ENCODE measurements at places on chromosomes 4 and X.
A peak's percentile ranks its signal among the peaks of the same experiment; 100 is the strongest.

DNA sequence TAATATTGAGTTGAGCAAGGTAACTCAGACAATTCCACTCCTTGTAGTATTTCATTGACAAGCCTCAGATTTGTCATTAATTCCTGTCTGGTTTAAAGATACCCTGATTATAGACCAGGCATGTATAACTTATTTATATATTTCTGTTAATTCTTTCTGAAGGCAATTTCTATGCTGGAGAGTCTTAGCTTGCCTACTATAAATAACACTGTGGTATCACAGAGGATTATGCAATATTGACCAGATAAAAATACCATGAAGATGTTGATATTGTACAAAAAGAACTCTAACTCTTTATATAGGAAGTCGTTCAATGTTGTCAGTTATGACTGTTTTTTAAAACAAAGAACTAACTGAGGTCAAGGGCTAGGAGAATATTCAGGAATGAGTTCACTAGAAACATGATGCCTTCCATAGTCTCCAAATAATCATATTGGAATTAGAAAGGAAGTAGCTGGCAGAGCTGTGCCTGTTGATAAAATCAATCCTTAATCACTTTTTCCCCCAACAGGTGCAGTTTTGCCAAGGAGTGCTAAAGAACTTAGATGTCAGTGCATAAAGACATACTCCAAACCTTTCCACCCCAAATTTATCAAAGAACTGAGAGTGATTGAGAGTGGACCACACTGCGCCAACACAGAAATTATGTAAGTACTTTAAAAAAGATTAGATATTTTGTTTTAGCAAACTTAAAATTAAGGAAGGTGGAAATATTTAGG, 821 bp downstream of the CXCL8 start:
- DNase-seq: no peak

DNA sequence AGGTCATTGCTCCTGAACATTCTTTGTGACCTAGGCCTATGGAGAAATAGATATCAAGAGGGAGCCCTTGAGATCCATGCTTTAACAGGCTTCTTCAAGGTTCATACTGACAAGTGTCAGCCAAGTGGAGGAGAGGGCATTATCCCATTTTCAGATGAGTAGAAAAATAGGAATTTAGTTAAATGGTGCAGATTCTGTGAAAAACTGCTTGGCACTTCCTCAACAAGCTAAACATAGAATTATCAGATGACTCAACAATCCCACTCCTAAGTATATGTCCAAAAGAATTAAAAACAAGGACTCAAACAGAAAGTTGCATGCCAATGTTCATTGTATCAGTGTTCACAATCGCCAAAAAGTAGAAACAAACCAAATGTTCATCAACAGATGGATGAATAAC, 43.8 kb upstream of the KCNIP4 start:
- no peak for DNase-seq

DNA sequence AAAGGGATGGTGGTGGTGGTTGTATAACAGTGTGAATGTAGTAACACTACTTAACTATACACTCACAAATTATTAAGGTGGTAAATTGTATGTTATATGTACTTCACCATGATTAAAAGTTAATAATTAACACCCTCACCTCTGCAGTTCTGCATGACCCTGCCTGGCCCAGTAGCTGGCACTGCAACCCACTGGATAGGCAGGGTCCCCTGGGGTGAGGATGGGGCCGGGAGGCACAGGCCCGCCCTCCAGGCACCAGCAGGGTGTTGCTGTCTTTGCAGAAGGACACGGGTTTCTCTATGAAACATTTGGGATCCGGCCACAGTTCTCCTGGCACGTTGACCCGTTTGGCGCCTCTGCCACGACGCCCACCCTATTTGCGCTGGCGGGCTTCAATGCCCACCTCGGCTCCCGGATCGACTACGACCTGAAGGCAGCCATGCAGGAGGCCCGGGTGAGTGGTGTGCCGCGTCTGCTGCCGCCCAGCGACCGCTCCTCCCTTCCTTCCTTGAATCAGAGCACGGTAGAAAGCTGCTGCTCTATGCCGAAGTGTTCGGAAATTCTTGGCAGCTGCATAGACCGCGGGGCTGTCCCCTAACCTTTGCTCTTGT, 11.8 kb downstream of the MAN2B2 start:
- DNase-seq: no peak

GRCh38 chr4:16655111-16655510, 243.3 kb downstream of the LDB2 start:
- no peak for DNase-seq

- DNase-seq: peak; percentile 68
These were observed 280.3 kb downstream of the INPP4B start for GRCh38 chr4:142565771-142566170.

DNA sequence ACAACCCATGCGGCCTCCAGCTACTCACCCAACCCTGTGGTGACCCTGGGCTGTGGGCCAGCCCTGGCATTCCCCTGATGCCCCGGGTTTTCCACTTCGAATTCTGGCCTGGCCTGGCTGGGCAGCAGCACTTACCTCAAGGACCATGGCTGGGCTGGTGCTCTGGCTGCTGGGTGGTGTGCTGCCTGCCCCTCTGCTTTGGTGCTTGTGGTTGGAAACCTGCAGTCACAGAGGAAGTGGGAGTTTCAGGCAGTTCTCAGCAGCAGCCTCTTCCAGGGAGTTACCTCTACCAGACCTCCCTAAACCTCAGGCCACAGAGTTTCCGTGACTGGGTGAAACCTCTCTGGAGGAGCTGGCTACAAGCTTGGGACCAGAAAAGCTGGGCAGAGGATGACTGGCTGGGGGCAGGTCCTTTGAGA, at the start of gene CXCR3:
Gene CXCR3 (minus strand): TSS at position 209 of the 419 bp plus-strand sequence. CDS start 62 bp downstream, at position 147.
- DNase-seq: peak; percentile 60

GRCh38 chr4:113452868-113453620, 308.5 kb downstream of the CAMK2D start:
- no peak for DNase-seq
